ENCODE measurements at places on chromosomes 4 and X.

DNA sequence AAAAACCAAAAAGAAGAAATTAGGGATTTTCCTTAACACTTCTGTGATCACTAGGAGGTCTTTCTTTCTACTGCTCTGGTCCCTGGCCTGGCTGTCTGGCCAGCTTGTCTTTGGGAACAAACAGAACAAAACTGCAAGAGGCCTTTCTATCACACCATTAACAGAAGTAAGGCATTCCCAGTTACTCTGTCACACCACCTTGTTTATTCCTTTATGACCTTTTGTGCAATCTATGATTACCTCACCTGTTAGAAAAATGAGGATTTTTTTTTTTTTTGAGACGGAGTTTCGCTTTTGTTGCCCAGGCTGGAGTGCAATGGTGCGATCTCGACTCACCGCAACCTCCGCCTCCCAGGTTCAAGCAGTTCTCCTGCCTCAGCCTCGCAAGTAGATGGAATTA, 3.0 kb downstream of the METAP1 start:
- no peak for DNase-seq

DNA sequence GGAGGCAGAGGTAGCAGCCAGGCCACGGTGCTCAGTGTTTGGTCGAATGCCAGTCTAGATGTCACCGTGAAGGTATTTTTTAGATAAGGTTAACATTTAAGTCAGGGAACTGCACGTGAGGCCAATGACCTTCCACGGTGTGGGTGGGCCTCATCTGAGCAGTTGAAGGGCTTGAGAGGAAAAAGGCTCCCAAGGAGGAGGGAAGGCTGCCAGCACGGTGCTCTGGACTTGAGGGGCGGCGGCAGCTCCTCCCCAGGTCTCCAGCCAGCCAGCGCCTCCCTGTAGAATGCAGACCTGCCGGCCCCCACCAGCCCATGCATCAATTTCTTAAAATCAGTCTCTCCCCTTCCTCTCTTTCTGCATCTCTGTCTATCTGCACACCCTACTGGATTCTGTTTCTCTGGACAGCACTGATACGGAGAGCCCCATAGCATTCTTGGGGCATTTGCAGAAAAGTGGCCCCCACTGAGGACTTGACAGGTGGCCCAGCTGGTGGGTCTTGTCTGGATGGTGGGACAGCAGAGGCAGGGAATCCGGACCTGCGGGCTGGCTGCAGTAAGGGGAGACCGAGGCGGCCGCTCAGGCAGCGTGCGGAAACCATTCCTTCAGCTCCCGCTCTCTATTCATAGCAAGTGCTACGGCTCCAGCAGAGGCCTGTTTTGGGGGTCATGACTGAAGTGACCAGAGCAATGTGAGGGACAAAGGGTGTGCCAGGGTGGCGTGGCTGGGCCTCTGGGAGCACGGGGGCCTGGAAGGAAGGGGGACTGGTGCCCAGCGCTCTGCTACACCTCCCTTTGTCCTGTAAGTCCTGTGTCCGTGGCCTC, 7.9 kb upstream of the RGS12 start:
- DNase-seq = no peak

DNA sequence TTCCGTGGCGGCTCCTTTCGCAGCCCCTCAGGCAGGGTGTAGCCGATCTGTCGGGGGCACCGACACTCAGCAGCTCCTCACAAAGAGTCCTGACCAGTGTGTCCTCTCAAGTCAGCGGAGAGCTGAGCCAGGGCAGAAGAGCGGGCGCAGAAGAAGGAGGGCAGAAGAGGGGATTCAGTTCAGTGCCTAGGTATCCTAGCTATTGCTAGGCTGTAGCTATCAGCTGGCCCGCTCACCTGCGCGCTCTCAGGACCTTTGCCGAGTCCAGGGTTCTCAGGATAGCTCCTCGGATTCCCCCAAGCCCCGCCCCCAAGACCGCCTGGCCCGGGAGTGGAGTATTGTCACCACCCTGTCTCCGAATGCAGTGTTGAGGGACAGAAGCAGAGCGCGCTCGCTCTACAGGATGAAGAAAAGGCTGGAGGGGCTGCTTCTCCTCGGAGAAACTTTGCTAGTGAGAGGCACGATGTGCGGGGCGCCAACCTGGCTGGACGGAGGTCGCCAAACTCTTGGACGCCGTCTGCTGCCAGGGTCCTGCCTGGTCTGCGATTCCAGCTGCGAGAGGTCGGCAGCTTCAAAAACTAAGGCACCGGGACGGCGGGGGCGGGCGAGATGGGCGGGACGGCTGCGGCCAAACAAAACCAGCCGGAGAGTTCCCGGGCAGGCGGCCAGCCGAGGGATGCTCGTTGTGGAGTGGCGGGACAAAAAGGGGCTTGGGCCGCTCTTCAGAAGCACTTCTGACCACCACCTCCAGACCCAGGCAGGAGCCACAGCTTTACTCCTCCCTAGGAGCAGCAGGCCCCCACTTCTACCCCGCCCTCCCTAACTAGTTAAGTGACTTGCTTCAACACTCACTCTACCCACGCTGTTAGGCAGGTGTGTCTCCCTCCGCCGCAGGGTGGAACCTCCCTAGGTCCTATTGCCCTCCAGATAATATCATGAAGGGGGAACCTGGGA, at the start of gene XKRX:
TSS of gene XKRX (minus strand) at position 258 of the 954 bp plus-strand sequence. CDS start 613 bp downstream, outside the sequence.
- peak; percentile 79 for DNase-seq

DNA sequence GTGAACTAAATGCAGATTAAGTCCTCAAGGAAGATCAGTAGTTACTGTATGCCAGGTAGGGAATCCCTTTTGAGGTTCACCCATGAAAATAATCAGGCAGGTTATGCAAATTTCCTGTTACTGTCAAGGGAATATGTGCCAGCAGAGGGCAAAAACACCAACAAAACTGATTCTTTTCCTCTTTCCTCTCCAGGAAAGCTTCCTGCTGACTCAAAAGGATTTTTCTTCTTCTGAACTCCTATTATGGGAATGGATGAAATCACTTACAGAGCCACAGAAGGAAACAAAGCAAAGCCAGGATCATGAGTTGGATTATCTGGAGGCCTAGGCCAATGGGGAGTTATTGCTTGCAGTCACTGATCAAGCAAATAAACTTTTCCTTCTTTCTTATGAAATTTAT, 49.7 kb downstream of the TMPRSS11F start:
- peak; percentile 25 for DNase-seq

DNA sequence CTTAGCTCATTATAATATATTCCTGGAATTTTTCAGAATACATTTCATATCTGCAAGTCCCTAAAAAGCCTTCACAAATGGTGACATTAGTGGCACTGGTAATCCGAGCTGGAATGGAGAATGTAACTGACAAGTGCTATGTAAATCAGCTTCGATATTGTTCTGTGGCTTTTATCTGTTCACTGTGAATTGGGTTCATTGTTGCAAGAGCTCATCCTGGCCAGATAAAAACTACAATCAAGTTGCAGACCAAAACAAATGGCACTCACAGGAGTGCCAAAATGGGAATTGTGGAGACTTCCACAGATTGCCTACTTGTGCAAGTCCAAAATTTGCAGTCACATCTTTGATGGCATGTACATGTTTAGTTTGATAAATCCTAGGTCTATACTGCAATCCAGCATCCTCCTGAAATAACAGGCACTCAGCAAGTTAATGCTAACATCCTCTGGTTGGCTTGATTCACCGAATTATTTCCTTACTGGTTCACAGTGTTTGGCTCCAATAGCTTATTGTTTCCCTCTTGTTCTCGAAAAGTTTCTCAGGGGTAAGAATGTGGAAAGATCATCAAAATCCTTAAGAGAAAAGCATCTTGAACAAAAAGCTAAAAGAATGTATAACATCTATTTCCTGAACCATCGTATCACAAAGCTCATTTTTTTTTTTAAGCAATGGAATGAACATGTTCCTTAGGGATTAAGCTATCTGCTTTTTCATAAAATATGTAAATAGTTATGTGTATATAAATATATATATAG, 904.9 kb downstream of the CENPC start:
- DNase-seq = peak; percentile 54

GRCh38 chrX:95995583-95995982, 689.1 kb upstream of the DIAPH2 start:
- no peak for DNase-seq

GRCh38 chrX:6981718-6982406, 165.7 kb upstream of the STS start:
- no peak for DNase-seq

All from NCI-H526 (cell line).